ENCODE measurements at places on chromosomes 7 and 10. TPM values are rescaled to one million over a fixed set of nuclear protein-coding genes. Genes with fewer than 3 reads are reported as not detected.

C10orf53 gene
- not detected for polyA plus RNA-seq

DNA sequence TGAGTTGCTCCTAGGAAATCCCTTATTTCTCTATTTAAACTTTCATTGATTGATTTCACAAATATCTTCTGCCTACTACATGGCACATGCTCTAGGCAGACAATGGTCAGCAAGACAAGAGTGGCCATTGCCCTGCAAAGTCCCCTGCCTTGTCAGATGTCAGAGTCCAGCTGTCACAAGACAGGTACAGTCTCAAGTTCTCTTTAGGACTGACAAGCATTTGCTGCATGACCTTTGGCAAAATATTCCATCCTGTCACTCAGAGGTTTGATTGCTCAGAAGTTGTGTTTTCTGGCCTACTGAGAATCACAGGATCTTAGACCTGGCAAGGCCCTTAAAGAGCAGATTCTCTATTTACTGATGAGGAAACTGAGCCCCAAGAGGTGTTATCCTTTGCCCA is 322.3 kb upstream of the NFE2L3 start:
- DNase-seq: no peak

DNA sequence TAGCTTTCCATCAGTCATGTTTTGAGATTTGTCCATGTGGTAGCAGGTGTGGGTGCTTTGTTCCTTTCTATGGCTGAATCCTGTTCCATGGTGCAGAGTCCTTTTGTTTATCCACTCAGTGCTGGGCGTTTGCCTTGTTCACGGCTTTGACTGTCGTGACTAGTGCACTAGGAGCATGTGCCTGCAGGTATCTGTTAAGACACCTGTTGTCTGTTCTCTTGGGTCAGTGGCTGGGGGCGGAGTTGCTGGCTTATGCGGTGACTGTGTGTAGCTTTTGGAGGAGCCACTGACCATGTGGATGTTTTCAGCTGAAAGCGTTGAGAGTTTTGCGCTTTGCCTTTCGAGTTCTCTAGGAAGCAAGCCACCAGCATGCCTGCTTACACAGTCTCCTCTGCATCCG is 573.1 kb upstream of the FOXK1 start:
- DNase-seq: no peak

NEBL gene
- polyA plus RNA-seq: 0.96 TPM

DNA sequence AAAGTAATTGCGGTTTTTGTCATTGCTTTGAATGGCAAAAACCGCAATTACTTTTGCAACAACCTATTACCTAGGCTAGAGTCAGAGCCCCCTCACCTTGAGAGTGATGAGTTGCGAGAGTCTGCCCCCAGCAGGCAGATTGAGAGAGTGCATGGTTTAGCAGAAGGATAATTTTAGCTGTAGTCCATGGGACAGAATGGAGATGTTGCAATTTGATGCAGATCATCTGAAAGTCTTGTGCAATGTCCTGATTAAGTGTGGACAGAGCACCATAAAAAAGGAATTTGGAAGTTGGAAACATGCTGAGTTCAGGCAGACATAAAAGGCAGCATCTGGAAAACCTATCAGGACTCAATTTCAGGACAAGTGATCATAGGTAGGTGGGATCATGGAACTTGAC is 48.7 kb downstream of the GPR141 start:
- DNase-seq: peak; percentile 16

HOXA6 gene
- 8.7 TPM for polyA plus RNA-seq

- no peak for DNase-seq
These were observed 706.0 kb upstream of the AUTS2 start for GRCh38 chr7:68892236-68892635.

DNA sequence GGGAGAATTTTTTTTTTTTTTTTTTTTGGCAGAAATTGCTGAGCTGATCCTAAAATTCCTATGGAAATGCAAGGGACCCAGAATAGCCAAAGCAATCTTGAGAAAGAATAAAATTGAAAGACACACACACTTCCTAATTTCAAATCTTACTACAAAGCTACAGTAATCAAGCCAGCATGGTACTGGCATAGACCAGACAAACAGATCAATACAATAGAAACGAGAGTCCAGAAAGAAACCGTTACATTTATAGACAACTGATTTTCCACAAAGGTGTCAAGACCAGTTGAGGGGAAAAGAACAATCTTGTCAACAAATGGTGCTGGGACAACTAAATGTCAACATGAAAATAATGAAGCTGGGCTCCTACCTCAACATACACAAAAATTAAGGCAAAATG is 34.5 kb downstream of the LARP4B start:
- no peak for DNase-seq

GRCh38 chr7:17347401-17347800 is 48.9 kb downstream of the AHR start:
- no peak for DNase-seq

- no peak for DNase-seq
These were observed 7.4 kb upstream of the MICALL2 start for GRCh38 chr7:1466524-1467271.

DNA sequence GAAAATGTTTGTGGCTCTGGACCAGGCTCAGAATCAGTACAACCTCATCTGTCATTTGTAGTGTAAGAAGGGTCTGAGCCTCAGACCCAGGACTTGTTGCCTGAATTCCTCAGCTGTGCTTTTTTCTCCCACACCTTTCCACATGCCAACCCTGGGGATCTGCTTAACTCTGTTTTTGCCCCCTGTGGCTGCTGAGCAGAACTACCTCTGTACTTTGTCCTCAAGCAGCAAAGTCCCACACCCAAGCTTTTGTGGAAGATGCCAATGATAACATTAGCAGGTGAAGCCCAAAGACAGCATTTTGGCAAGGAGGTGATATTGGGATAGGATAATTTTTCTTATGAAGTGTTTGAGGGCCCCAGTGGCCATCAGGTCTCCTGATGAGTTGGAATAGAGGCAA is 5.8 kb upstream of the CYP2C18 start:
- no peak for DNase-seq

DNA sequence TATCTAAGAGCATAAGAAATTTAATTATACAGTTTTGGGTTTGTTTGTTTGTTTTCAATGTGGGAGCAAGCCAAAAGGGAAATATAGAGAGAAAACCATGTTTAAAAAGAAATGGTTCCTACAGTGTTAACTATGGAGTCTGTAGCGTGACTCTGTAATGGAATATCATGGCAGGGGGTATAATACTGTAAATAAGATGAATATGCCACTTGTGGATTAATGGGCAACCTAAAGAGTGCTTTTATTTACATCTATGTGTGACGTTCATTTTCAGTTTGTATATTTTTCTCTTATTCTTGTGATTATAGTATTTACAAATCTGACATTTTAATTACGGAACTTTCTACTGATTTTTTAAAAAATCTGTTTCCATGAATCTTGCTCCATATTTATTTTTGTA is 95.9 kb downstream of the POLL start:
- no peak for DNase-seq

- no peak for DNase-seq
These were observed 82.5 kb downstream of the ZNF365 start for GRCh38 chr10:62456611-62457101.

DNA sequence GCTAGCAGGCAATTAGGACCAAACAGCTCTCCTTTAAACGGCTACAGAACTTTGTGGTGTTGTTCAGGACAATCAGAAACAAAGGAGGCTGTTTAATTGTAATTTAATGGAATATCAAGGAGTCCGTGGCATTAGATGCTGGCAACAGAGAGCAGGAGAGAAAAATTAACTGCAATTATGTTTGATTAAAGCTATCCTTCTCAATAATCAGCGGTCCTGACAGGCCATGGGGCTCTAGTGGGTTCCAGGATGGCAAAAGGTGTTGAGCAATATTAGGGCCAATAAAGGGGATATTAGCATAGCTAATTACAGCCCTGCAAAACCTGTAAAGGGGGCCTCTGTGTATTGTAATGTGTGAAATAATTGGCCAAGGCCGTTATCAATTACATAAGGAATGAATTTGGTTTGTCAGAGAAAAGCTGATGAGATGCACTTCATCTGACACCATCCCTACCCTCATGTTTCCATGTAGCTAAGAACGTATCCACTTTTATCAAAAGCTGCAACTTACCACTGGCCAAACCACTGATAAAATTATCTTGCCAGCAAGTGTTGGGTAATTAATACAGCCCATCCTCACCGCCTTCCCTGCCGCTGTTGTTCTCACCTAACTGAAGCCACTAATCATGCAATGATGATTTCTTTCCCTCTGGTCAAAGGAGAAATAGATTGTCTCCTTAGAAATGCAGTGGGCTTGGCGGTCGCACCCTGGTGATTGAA is 81.6 kb downstream of the EBF3 start:
- no peak for DNase-seq

- no peak for DNase-seq
These were observed 350.1 kb downstream of the ETV1 start for GRCh38 chr7:13639396-13639795.

OR13A1 gene
- not detected for polyA plus RNA-seq

GRCh38 chr7:133502498-133502897 is 249.6 kb downstream of the EXOC4 start:
- DNase-seq: no peak

- no peak for DNase-seq
These were observed 586.7 kb upstream of the GALNT17 start for GRCh38 chr7:70545214-70545613.

DNA sequence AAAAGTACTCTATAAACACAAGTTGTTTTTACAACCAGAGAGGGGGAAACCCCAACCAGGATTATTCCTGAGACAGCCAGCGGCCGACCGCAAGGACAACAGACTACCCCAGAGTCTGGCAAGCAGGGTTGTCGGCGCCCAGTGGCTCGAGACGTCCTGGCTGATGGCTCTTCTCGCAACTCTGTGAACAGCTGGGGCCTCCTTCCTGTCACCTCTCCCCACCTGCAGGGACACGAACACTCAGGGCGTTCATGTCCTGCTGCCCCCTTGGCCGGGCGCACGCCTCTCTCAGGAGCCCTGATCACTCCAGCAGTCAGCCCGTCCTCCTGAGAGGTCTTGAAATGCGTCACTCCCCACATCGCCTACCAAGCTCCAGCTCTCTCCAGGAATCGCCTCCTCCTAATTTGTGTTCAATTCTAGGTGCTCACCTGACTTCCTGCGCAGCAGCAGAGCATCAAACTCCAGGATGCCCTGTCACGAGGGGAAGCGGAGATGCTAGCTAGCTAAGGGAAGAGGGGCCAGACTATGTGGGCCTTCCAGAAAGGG is 66.4 kb upstream of the TNRC18 start:
- DNase-seq: no peak

EN2 gene
- polyA plus RNA-seq: 0.71 TPM

DNA sequence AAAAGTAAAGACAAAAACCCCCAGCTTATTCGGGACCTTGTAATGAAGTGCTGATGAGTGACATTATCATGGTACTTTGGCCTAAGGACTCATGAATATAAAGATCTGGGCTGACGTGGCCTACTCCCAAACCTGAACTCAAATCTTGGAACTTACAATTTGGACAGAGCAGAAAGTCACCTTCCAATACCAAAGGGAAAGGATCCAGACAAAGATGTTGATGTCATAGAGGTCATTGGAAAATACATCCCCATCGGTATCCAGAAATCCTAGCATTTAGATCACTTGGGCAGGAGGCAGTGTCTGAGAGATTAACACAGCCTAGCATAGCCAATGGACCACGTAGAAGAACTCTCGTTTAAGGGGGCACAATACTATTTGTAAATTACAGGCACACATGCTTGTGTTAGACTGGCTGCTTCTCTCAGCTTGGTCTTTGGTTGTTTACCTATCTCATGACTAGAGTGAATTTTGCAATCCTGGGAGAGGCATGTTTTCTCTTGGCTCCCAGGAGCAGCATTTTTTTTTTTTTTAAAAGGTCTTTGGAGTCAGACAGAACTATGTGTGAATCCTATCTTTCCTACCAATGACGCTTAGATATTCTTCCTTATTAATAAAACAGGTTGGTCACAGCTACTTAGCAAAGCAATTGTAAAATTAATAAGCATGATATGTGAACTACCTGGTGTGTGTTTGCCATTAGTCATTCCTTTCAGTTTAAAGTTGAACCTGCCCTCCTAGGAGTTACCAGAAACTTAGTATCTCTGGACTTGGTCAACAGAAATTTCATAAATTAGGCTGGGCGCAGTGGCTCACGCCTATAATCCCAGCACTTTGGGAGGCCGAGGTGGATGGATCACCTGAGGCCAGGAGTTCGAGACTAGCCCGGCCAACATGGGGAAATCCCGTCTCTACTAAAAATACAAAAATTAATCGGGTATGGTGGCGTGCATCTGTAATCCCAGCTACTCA is 27.8 kb upstream of the MRPS33 start:
- no peak for DNase-seq
